Stimulated activated CD8-positive, alpha-beta memory T cell treated with anti-CD3 and anti-CD28 coated beads, Interleukin-4, amount 100 ng/mL, for 4 hours (primary cell): ENCODE measurements at places on chromosomes 7 and 10.

DNA sequence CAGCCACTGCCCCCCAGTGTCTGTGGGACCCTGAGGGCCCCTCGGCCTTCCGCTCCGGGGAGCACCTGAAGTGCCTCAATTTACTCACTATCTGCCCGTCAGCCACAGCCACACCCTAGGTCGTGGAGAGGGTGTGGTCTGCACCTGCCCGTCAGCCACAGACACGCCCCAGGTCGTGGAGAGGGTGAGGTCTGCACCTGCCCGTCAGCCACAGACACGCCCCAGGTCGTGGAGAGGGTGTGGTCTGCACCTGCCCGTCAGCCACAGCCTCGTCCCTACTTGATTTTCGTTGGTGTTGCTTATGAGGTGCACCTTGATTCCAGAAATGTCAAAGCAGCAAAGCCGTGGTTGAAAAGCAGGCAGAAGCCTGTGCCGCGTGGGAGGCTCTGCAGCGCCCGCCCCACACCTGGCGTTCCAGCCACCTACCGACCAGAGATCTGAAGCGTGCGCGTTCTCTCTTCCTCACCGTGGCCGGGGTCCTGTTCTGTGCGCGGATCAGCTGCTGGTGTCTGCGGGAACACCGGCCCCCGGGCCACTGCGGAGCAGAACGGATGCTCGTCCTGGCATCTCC is 101.6 kb downstream of the DYNC2I1 start:
- DNase-seq, result no peak

- DNase-seq, result no peak
These were observed 237.4 kb upstream of the SEMA3D start for GRCh38 chr7:85424298-85424697.

DNA sequence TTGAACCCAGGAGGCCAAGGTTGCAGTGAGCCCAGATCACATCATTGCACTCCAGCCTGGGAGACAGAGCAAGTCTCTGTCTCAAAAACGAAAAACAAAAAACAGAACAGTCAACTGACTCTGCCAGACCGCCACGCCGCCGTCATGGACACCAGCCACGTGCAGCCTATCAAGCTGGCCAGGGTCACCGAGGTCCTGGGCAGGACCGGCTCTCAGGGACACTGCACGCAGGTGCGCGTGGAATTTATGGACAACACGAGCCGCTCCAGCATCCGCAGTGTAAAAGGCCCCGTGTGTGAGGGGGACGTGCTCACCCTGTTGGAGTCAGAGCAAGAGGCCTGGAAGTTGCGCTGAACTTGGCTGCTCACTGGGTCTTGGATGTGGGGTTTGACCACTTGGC is 470.0 kb downstream of the CALN1 start:
- DNase-seq, result no peak

GRCh38 chr10:31599626-31600504 is 280.8 kb downstream of the ZEB1 start:
- DNase-seq, result no peak

DNA sequence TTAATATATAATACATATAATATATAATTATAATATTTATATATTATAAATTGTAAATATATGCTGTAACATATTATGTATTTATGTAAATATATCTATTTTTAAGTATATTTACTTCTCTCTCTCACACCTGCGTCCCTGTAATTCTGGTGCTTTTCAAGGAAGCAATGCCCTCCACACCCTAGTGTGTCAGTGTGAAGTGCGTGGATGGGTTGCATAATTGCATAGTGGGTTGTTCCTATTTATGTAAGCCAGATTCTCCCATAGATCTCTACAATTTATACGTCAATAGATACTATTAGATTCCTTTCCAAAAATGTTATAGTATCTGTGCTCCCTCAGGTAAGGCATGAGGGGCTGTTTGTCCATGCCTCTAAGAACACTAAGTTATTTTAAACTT is 49.9 kb upstream of the CPN1 start:
- no peak for DNase-seq

- no peak for DNase-seq
These were observed 583.3 kb upstream of the SORCS1 start for GRCh38 chr10:107747851-107748250.

DNA sequence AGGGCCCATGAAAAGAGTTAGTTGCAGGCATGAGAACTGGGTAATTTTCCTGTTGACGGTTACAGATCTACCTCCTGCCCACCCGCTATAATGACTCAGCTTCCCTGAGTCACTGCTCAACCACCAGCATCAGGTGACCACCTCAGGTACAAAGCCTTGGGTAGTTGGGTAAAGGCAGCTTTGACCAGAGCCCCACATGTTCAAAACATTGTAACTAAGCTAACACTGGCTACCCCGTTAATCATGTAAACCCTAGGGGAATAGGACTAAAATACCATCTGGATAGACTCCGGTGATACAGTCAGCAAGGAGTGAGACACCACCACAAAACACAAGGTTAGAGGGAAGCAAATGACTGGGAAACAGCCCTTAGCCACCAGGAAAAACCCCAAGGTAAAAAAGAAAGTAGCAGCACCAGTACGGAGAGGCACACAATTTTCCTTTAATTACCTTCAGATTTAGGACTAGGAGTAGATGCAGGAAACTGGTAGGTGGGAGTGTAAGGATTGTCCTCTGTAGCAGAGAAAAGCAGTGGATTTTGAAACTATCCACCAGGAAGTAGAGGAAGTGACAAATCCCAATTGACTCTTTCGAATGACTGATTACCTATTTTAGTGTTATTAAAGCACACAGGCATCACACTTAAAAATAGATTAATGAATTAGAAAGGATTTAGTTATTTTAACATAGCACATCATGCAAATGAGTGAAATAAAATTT is 103.5 kb upstream of the PDLIM1 start:
- DNase-seq, result no peak

DNA sequence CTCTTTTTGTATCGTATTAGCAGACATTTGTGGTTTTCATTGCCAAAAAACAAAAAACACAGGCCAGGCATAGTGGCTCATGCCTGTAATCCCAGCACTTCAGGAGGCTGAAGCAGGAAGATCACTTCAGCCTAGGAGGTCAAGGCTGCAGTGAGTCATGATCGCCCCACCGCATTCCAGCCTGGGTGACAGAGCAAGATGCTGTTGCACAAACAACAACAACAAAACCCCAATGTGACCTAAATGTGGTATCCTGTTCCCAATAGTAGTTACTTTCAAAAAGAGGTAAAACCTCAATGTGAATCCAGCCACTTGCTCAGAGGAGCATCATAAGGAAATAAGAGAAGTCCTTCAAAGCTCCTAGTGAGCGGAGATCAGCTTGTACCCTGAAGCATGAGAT is 45.8 kb upstream of the SKAP2 start:
- no peak for DNase-seq

DNA sequence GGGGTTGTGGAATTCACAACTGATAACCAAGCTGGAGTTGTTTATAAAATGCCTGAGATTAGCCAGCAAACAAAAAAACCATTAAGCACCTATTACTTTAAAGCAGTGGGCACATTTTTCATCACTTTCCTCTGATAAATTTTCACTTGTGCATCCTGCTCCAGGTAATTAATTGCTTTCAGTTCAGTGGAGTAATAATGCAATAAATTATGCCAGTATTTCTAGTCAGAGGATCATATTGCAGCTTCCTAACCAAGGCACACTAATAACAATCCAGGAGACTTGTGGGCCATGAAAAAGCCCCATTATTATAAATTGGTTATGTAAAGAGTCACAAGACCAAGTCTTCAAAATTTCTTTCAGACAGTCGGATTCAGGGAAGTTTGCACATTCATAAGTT is 193.2 kb downstream of the LRMDA start:
- no peak for DNase-seq

DNA sequence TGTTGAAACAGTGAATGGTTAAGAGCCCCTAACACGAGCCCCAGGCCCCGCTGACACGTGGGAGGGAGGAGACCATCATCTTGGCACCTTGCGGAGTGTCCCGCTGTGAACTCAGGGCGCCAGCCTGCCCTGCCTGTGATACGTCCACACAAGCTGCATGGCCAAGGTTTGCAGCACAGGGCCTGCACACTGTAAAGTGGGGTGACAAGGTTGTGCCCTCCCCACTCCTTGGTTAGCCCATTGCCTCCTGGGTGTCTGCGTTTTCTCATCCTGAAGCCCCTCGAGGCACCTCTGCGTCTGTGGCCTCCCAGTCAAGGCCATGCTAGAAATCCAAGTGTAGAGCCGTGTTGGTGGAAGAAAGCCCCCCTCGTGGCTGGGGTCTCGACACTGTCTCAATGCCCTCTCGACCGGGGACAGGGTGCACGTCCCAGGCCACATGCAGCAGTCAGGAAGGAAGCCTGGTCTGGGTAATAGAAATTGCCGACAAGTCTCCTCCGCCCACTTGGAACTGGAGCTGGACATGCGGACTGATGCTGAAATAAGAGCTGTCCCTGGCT is 192.1 kb downstream of the DNAJB6 start:
- DNase-seq, result no peak

DNA sequence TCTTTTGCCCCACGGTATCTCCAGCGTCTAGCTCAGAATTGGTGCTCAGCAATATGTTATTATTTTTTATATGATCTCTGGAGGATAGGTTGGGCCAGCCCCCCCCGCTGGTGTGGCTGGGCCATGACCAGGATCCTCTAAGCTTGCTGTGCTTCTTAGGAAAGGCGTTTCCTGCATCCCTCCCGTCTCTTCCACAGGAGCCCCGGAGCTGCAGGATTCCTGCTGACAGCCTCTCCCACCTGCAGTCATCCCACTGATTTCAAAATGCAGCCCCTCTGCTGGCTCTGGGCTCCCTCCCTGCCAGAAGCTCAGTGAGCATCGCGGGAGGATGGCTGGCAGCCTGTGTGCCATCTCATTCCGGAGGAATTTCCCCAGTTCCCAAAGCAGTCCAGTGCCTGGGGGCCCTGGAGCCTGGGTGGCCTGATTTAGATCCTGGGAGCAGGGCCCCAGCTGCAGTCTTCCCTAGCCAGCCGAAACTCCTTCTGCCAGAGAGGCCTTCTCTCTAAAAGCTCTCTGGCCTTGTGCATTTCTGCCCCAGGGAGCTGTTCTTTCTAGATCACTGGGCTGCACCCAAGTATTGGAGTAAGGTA is 21.8 kb upstream of the GOLGA7B start:
- no peak for DNase-seq

- DNase-seq, result no peak
These were observed 549.4 kb upstream of the NRP1 start for GRCh38 chr10:33883881-33884280.
